Epithelial cell of prostate (primary cell): ENCODE measurements at places on chromosomes 1 and 21.

GRCh38 chr1:165628147-165628822, 2.7 kb upstream of the MGST3 start:
- DNase-seq: no peak

DNA sequence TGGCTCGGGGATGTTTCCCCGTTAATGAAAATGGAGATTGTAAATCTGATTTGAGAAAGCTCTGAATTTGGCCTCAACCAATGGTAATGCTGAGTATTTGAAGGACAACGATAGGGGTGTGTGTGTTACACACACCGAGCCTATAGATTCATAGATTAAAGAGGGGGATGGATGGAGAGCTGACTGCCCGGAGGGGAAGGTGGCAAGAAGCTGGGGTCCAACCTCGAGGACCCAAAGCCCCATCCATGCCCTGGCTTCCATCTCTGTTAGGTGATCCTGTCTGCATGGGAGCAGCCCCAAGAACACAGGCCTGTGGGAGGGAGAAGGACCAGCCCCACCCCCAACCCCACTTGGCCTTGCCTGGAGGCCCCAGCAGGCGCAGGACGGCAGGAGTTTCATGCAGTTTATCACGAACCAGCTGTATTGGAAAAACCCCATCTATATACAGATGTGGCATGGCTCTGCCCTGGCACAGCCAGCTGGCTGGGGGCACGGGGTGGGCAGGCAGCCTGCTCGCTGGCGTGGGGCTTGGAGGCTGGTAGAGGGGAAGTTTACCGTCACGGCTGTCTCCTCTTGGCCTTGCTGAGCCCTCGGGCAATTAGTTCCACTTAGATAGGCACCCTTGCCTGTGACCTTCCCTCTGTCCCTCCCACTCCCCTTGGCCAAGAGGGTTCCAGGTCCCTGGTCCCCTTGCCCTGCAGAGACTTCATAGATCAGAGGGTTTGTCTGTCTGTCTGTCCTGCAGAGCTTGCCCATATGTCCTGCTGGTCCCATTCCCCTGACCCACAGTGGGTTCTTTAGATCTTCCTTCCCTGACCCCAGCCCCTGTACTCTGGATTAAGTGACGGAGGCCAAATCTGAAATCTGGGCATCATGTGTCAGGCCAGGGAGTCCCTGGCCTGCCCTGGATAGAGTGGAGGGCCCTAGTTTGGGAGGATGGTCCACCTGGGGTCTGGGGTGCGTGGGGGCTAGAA, 3.0 kb downstream of the HSPB7 start:
- DNase-seq: no peak

DNA sequence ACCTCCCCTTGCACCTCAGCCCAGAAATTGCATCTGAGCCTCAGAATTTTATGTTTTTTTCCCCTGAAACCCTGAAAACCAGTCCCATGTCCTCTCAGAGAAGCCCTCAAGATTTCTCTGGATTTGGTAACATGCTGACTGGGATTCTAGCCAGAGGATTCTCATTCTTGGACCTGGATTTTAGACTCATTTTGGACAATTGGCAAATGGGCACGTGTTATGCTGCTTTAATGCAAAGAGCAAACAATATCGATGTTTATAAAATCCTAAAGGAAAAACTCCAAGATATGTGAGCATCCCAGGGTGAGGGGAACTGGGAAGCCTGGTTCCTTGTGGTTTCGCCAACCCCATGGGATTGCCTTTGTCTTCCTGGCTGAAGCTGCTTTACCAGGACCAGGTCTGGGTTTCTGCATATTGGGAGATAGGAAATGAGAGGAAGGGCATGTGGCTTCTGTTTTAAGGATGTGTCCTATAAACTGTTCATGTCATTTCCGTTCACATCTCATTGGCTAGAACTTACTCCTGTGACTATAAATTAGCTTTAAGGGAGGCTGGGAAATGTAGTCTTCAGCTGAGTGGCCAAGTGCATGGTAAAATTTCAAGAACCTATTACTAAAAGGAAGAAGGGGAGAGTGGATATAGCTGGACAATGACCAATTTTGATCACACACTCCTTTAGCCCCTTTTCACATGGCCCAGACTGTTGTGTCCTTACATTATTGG, 27.2 kb upstream of the BCL10 start:
- DNase-seq: no peak

DNA sequence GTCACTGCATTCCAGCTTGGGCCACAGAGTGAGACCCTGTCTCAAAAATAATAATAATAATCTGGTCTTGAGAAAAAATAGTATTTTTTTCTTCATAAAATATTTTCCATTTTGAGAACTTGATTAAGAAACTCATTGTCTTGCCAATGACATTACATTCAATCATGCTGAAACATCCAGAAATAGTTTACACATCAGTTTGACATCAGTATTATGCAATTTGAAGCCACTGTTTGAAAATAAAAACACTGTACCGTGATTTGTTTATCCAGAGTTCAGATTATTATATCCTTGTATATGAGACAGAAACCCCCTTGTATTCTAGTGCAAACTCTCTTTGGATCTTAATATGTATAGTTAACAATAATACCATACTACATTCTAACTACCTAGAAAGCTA, 6.9 kb downstream of the FMO2 start:
- no peak for DNase-seq

GRCh38 chr1:28037946-28038345, 50.5 kb downstream of the EYA3 start:
- DNase-seq: peak; percentile 16

- no peak for DNase-seq
These were observed 14.7 kb downstream of the LYPLAL1 start for GRCh38 chr1:219188331-219188803.

DNA sequence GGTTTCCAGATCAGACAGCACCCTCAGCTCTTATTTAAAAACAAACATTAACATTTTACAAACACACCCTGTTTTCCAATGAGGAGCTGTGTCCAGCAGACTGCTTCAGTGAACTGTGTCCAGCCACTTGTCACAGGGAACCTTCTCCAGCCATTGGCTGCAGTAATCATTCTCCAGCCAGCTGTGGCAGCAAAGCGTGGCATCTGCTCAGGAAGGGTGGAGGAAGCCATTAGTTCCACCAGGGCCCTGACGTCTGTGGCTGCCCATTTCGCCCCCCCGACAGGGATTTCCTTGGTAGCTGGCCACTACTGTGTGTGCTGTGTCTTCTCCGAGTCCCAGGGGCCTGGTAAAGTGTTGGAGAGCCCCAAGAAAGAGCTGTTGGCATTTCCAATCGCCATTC, 62.9 kb upstream of the SELENON start:
- DNase-seq: no peak

DNA sequence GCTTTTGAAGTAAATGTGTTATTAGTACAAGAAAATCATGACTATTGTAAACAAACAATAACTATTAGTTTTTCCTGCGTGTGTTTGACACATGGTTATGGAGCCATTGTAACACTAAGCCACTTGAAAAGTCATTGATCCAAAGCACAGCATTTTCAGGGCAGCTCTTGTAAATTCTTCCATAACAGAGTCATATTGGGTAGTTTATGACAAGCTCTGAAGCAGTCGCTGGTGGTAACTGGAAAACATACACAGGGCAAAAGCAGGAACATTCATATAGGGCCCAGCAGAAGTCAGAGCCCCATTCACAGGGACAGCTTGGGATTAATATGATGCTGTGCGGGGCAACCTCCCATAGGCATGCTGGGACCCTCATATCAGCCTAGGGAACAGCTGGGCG, 483.2 kb upstream of the PTBP2 start:
- no peak for DNase-seq

GRCh38 chr21:29170944-29171343, 40.5 kb downstream of the MAP3K7CL start:
- DNase-seq: no peak
